ENCODE measurements at places on chromosomes 1 and 21.

- no peak for DNase-seq
Observed at GRCh38 chr1:21961799-21962198, 15.0 kb upstream of the CELA3B start.

GRCh38 chr1:230393722-230394121, 32.4 kb downstream of the PGBD5 start:
- DNase-seq = no peak

- DNase-seq = no peak
Observed at GRCh38 chr1:244887281-244887680, 22.9 kb upstream of the HNRNPU start.

- no peak for DNase-seq
Observed at GRCh38 chr1:234924450-234925355, 203.9 kb downstream of the TOMM20 start.

- no peak for DNase-seq
Observed at GRCh38 chr1:247241691-247242090, 14.2 kb upstream of the VN1R5 start.

- DNase-seq = peak; percentile 42
Observed at GRCh38 chr1:42931911-42932422, 26.7 kb downstream of the SLC2A1 start.

DNA sequence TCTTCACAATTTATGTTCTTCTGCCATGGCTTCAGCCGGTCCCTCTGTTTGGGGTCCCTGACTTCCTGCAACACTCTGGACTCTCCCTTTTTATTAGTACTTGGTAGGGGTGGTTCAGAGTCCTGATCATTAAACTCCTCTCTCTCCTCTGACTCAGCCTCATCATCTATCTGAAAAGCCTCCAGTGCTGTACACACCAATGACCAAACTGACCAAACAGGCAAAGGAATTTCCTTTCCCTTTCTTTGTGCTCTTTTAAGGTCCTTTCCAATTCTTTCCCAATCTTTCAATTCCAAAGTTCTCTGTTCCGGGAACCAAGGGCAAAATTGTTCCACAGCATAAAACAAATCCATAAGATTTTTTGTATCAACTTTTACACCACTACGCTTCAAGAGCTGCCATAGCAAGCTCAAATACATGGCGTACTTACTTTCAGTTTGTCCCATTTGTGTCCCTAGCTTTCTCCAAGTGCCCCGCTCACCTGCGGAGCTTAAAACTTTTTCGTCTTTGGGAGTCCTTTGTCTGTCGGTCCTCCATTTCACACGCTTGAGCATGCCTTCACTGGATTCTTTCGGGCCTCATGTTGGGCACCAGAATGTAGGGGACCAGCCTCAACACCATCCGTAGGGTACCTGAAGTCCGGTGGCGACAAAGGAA, 9.6 kb downstream of the DAP3 start:
- DNase-seq = no peak

GRCh38 chr1:221910222-221910621, 168.3 kb upstream of the DUSP10 start:
- no peak for DNase-seq

GRCh38 chr1:207913951-207914350, 3.0 kb upstream of the CD34 start:
- DNase-seq = no peak

DNA sequence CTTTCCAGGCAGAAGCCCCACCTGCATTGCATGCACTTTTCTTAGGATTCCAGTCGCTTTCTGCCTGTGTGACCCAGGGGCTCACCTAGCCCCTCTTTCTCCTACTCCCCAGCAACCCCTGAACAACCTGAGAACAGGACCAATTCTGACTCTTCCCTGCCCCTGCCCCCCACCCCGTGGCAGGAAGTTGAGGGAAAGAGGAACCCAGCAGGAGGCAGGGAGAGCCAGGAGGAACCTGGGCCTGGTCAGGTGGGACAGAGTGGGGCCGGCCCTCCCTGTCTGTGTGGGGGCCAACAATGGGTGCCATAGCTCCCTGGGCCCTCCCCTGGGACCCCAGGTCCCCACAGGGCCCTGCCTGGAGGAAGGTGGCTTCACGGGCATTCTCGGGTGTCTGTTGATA, 6.1 kb downstream of the BMP8A start:
- DNase-seq = no peak

DNA sequence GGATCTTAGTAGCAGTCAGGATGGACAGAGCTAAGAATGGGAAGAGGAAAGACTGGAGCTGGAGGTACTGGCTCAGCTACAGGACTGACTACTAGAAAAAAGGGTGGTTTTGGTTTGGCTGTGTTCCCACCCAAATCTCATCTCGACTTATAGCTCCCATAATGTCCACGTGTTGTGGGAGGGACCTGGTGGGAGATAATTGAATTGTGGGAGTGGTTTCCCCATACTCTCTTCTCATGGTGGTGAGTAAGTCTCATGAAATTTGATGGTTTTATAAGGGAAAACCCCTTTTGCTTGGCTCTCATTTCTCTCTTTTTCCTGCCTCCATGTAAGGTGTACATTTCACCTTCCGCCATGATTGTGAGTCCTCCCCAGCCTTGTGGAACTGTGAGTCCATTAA, 466.5 kb upstream of the DEPDC1 start:
- DNase-seq = no peak

GRCh38 chr1:248324468-248324867, at the start of gene OR2M7:
Gene OR2M7, minus strand, starts transcription at chr1:248324568. Its CDS starts 0 bp downstream, at chr1:248324568.
- no peak for DNase-seq

DNA sequence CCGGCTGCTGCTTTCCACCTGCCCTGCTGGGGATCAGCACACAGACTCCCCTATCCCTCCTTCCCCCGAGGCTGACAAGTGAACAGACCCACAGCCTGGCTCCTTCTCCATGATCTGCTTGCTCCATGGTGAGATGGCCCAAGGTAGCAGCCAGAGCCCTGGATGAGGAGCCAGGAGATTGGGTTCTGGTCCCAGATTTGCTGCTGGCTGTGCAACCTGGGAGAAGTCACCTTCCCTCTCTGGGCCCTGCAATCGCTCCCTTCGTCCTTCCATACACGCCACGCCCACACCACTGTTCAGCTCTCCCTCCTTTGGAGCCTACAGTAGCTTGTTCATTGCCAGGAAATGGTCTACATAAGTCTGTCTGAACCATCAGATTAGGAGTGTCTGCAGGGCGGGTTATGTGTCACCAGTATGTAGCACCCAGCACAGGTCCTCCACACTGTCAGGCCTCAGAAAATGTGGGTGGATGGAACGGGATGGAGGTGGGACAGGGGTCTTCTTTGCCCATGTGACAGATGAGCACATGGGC, 9.2 kb upstream of the EPHA8 start:
- no peak for DNase-seq

DNA sequence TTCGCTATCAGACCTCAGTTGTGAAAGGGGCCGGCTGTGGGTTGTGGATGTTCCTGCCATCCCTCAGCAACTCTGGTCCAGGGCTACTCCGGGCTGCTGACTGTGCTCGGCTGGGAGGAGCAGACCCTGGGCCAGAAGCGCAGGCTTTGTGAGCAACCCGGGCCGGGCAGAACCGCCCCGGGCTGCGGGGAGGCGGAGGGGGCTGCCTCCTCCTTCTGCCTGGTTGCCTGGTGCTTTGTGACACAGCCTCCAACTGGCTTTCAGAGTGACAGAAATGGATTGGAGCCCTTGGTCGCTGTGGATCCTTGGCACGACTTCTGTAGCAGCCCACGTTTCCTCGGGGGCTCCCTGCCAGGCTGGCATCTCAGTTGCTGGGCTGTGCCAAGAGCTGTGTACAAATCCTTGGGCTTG, 10.0 kb downstream of the DRAXIN start:
- DNase-seq = no peak

DNA sequence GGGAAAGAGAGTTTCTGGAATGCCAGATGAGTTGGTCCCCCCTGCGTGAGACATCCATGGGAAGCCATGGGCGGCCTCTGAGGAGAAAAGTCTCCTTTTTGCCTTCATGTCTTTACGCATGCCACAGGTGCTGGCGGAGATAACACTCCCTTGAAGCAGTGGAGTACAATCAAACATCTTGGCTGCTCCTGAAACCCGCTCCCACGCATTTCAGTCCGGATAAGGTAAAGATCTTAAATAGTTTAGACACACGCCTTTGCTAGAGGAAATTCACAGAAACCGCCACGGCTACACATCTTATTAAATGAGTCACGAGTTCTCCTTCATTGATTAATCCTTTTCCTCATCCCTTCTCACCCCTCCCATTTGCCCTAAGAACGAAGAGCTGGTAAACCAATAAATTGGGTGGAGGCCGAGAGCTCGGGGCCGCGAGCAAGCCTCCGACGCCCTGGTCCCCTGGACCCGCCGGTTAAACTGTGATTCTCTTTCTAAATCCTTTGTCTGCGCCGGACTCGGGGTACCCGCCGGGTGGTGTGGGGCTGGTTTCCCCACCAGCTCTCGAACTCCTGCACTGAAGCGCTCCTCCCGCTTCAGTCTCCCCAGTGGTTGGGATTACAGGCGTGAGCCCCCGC, 6.6 kb upstream of the ZNF669 start:
- peak; percentile 37 for DNase-seq

- no peak for DNase-seq
Observed at GRCh38 chr1:165877940-165878556, 50.6 kb downstream of the UCK2 start.

DNA sequence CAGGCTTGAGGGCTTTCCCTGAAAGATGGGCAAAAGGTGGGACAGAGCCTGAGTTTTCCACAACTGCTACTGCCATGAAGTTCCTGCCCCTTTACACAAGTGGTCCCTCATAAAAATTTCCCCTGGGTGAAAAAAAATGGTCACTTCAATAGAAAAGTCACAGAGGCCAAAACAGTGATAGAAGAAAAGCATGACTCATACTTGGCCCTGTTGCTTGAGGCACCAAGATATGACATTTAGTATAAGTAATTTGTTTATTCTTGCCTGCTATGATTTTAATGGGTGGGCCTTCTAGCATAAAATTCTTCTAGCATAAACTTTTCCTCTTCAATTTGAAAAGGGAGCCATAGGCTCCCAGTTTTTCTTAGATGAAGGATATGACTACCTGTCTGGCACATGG, 280.2 kb downstream of the DPYD start:
- no peak for DNase-seq

- no peak for DNase-seq
Observed at GRCh38 chr1:222104694-222105392, 363.0 kb upstream of the DUSP10 start.

DNA sequence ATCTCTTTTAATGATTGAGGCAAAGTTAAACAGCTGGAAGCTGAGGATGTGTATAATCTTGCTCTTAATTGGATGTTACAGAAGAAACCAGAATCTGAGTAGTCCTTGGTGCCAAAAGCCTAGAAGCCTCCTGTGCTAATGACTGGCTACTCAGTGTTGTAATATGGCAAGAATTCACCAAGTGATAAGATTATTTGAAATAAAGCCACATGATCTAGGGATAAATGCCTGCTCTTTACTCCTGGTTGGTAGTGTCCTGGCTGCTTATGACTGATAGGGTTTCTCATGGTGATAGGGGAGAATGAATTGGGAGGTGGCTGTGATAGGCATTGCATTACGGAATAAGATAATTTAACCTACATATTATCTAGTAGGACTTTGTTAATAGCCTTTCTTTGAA, 13.6 kb upstream of the MAB21L3 start:
- DNase-seq = no peak

GRCh38 chr1:229579059-229579673, 20.7 kb upstream of the ABCB10 start:
- no peak for DNase-seq

DNA sequence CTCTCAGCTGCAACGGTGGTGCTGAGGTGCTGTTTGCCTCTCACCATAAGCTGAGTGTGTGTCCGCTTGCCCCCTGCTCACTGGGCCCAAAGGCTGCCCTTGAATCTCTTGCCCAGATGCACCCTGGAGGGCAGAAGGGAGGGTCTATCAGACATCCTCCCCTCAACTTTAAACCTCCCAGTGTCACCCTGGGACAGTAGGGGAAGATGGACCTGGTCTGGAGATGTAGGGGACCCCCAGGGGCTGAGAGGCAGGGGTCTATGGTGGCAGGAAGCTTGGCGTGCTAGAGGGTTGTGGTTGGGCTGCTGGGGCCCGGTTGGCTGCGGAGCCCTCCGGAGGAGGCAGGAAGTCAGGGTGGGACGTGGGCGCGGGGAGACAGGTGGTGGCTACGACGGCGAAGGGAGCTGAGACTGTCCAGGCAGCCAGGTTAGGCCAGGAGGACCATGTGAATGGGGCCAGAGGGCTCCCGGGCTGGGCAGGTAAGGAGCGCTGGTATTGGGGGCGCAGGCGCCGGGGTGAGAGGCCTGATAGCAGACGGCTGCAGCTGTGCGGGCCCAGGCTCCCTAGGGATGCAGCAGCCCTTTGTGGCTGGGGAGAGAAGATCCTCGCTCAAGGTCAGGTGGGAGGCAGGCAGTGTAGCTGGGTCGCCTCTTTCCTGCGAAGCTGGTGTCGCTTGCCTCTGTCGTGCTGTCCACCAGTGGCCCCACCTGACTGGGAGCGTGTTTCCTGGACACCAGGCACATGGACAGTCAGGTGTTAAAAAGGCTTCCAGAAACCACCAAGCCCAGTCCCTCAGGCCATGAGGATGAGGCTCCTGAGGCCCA, at the start of gene LCK:
Gene LCK, plus strand, starts transcription at position 373 of the 824 bp plus-strand sequence. CDS start 23,065 bp downstream, outside the sequence.
- peak; percentile 50 for DNase-seq

- no peak for DNase-seq
Observed at GRCh38 chr1:41153750-41154274, 88.3 kb downstream of the SCMH1 start.

GRCh38 chr1:185608177-185608576, 126.0 kb upstream of the HMCN1 start:
- no peak for DNase-seq

DNA sequence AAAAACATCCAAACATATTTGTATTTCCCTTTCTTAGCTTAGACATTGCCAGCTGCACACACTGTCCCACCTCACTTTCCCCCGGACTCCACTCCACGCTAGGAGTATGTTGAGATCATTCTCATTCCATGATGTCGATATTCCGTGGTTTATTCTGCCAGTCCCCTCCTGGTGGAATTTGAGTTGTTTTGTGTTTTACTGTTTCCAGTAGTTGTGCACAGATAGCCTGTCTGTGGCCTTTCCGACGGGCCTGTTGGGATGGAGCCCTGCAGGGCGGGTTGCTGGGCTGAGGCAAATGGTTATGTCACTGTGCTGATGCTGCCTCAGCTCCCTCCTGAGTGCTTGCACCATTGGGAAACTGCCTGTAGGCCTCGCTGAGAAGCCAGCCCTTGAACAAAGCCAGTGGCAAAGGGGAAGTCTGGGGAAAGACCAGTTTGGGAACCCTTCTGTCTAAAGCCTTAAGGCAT, 12.8 kb downstream of the TRAPPC10 start:
- DNase-seq = no peak

GRCh38 chr1:54606096-54606989, 17.0 kb downstream of the FAM151A start:
- DNase-seq = no peak

GRCh38 chr1:22038036-22038435, 14.5 kb upstream of the CDC42 start:
- DNase-seq = no peak

DNA sequence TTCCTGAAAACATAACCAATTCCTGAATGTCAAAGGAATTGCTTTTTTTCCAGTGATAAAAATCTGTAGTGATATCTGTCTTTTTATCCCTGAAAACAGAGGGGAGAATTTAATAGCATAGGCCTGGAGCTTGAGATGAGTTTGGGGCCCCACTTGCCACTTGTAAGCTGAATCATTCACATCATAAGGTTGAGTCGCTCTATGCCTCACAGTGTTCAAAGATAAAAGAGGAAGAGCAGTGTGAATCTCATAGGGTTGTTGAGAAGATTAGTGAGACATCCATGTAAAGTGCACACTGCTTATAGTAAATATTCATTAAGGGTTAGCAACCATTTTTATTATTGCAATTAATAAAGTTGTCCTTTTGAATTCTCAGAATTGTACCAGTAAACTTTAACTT, 271.3 kb downstream of the DNM3 start:
- DNase-seq = no peak
